ENCODE measurements at places on chromosomes 11 and 22.

DNA sequence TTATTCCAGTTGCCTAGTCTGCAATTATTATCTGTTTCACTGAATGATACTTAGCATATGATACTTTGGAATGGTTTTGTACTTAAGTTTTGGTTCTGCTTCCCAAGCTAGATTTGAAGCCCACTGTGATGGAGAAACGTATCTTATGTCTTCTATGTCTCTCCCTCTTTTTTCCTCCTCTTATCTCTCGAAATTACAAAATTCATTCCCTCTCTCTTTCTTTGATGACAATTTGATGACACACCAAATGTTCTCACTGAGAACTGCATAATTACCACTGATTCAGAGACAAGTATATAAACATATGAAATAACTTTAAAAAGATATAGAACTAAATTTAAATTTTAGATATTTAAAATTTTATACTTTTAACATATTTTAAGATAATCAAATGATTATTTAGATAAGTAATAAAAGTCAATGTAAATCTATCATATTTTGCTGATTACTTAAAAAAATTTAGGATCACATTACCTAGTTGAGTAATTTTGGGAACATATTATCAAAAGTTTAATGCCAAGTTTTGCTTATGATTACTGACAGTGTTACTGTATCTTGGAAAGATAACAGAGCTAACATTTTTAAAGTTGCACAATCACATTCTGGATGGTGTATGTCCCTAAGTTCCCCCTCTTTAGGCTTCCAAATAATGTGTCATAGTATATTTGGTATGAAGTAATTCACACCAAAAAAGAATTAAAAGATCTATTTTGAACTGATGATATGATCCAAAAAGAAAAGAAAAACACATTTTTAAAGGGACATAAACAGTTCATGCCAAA lies 255.3 kb downstream of the SBF2 start:
- no peak for DNase-seq

- DNase-seq: no peak
Measured at GRCh38 chr11:5703741-5704536, 14.3 kb downstream of the TRIM22 start.

DNA sequence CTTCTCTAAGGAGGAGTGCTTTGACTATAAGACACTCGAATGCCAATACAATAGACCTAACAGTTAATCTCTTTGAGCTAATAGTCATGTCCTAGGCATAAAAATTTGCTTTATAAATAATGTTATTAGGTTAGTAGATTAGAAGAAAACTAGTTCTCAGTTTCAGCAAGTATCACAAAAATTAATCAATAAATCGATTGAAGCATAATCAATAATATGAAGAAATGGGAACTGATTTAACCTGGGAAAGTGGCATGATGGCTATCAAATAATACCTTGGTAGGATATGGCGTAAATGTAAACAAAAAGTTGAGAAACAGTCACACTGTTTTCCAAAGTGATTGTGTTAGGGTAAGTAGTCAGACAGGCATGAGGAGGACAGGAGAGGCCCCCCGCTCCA lies 676.3 kb downstream of the OPCML start:
- no peak for DNase-seq

- no peak for DNase-seq
Measured at GRCh38 chr11:91730057-91730456, 494.6 kb upstream of the FAT3 start.

- no peak for DNase-seq
Measured at GRCh38 chr22:31628969-31629708, 32.9 kb downstream of the PISD start.

GRCh38 chr11:70251659-70252321 lies 18.7 kb upstream of the PPFIA1 start:
- no peak for DNase-seq

DNA sequence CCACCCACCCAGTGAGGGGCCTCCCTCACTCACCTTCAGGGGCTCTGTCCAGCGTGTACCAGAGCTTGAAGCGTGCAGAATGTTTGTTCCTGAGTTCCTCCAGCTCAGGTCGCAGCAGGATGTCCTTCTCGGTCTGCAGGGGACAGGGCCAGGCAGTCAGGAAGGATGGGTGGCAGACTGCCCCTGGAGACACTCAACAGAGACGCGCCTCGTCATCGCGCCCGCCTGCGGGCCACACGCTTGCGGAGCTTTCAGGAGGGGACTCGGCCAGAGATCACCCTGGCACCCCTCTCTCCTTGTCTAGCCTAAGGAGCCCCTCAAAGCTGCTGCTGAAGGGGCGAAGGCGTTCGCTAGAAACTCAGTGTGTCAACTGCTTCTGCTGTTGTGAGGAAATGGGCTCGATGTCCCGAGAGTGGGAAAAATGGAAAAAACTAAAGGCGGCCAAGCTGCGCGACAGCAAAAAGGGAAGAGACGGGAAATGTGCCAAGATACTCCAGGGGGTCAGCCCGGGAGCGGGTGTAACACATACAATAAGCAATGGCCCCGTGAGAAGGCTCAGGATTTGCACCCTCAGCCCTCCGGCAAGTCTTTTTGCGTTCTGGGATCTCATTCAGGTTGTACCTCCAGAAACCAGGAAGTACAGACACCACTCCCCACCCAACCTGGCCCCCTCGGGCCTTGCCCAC lies 9.2 kb upstream of the POLDIP3 start:
- DNase-seq: no peak

DNA sequence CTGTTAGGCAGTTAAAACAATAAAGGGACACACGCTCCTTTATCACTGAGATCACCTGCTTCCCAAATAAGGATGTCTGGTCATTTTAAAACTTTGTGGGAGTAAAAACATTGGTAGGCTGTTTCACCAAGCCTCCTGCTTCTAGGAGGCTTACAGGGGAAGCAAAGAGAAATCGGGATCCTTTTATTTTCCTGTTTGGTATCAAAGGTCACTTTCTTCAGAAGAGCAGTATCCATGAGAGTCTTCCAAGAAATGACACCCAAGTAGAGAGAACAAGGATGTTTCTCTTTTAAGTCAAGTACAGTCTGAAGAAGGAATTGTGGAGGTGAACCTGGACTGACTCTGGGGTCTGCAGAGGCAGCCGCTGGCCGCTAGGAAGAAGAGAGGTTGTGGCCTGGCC lies 36.9 kb upstream of the BID start:
- no peak for DNase-seq

DNA sequence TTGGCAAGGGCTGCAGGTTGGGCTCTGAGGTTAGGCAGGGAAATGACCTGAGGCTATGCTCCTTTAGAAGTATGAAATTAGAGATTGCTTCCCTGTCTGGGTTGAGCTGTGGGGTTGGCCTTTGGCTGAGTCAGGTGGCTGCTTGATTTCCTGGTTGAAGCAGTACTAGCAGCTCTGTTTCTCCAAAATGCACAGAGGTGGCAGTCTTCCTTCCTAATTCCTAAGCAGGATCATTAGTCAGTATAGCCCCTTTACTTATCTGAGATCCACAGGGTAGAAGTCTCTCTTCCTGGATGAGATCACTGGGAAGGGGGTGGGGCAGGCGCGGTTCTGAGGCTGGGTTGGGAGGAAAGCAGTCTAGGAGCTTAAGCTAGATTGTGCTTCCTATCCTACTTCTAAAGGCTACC lies 1917.5 kb downstream of the LRRC4C start:
- no peak for DNase-seq

DNA sequence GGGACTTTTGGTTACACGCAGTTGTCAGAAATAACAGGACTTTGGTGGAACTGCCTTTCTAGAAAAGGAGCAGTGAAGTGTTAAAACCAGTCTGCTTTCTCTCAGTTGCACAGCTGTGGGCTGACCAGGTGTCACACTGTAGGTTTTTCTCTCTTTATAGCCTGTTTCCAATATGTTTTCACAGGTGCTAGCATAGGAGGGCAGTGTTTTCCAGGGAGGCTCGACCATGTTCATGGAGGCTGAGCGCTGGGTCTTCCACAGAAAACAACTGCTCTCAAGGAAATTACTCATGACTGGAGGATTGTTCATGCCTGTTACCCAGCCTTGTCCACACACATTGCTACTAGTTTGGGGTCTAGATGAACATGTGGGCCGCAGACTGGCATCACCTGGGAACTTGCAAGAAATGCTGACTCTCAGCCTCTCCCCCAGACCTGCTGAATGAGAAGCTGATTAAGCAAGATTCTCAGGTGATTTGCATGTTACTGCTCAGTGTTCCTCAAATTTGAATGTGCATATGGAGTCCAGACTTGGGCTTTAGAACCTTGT lies 157.7 kb downstream of the MAML2 start:
- DNase-seq: no peak

DNA sequence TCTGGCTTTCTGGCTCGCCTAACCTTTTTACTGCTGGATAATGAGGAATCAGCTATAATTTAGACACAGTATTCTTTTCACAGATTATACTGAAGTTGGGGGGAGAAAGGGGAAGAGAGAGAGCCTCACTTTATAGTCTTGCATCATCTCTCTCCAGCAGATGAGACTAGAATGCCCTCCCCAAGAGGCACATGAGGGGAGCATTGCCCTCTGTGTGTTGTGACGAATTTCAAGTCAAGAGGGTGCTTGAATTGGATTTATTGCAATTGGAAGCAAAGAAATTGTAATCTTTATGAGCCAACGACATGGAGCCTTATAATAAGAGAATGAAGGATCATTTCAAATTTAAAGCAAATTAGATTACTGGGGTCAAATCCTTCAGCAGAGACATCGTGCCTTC lies 17.6 kb upstream of the CADM1 start:
- no peak for DNase-seq

GRCh38 chr11:107182978-107183377 lies 164.7 kb upstream of the GUCY1A2 start:
- DNase-seq: no peak

GRCh38 chr22:43532301-43533155 lies 120.7 kb downstream of the MPPED1 start:
- DNase-seq: no peak

- no peak for DNase-seq
Measured at GRCh38 chr11:100593291-100593690, 93.8 kb upstream of the ARHGAP42 start.
